ENCODE measurements at places on chromosomes 2 and 18.

DNA sequence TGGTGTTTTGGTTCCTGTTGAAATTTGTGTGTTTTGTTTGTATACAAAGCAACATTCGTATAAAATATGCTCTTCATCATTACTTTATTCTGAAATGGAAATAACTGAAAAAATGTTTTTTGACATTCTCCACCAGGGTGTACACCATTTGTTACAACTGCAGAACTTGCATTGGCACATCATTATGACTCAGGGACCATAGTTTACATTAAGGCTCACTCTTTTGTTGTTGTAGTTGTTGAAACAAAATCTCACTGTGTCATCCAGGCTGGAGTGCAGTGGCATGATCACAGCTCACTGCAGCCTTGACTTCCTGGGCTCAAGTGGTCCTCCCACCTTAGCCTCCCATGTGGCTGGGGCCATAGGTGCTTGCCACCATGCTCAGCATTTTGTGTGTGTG lies 676.6 kb downstream of the TDRD15 start:
- no peak for DNase-seq

- DNase-seq = no peak
Measured at GRCh38 chr2:32918774-32919173, 28.0 kb upstream of the LTBP1 start.

DNA sequence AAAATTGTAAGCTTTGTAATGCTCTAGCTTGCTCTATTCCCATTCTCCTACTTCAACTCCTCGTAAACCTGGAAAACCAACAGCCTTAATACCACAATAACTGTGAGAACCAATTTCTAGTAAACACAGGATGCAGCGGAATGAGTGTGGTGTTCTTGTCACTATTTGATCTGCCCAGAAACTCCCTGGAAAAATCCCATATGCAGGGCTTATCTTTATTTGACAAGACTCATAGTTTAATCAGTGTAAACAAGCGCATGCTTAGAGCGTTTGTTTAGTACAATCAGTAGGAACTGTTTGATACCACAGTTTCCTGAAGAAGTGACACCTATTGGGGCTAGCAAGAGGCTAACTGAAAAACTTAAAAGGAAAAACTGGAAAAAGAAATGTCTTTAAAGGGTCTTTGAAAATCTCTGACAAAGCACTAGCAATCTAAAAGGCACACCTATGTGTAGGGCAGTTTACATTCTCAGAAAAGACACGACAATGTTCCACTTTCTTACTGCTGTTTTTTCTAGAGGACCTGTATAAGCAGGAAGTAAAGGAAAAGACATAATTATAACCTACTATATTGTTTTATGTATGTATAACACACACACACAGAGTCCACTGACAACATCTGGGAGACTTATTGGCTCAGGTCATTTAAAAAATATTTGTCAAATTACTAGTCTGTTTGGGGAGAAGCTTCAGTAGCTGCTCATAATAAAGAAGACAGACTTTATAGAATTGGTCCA lies 241.4 kb upstream of the KLHL14 start:
- DNase-seq = no peak

- DNase-seq = no peak
Measured at GRCh38 chr2:190409616-190410015, 1.5 kb downstream of the MFSD6 start.

DNA sequence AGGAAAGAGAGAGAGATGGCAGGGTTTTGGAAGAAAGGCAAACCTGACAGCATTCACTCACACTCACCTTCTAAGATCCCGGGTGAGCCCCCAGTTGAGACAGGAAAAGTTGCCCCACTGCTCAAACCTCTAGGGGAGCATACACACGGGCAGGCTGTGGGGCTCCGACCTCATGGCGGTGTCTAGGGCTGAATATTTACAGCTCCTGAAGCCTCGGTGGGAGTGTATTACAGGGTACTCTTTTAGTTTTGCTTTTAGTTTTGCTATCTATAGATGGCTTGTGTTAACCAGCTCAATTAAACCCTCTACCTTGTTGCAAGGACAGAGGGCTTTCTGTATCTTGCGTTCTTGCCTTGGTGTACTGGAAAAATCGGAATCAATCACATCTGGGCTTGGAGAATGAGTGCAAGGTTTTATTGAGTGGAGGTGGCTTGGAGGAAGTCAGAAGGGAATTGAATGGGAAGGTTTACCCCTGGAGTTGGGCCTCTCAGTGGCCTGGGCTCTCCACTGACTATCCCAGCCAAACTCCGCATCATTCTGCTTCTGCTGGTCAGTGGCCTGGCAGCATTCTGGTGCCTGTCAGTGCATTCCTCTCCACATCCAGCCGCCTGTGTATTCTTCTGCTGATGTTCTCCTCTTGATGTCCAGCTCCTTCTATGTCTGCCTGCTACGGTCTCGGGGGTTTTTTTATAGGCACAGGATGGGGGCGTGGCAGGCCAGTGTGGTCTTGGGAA lies 10.1 kb upstream of the IFIH1 start:
- no peak for DNase-seq

- DNase-seq = no peak
Measured at GRCh38 chr18:12973562-12974213, 17.5 kb upstream of the CEP192 start.

DNA sequence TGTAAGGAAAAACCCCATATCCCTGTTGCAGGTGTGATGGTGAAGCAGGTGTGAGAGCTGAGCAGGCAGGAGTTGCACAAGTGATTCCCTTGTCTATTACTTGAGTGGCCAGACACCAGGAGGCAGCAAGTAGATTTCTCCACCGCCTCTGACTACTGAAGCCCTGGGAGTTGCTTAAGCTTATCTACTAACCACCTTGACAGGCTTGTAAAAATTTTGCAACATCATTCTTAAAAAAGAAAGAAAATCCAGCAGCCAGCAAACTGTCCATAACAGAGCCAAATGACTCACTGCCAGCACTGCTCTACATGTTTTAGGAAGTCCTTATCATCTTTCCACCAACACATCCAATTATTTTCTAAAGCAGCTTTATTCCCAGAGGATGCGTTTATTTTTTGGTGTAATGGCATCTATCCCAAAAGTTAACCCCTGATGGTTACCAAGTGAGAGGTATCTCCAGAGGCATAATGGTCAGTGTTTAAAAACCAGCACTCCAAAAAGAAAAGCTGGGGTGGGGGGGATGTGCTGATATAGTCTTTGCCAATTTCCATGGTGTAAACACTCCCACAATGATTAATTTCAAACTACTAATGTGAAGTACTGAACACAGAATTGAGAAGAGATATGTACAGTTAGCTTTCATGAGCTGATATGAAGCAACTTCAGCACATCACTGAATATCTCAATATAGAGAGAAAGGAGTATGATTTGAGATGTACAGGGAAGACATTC lies 16.3 kb upstream of the GPR39 start:
- DNase-seq = no peak

GRCh38 chr2:65782996-65783650 lies 350.7 kb upstream of the SPRED2 start:
- no peak for DNase-seq

GRCh38 chr2:155630760-155631159 lies 701.8 kb downstream of the NR4A2 start:
- no peak for DNase-seq

- DNase-seq = no peak
Measured at GRCh38 chr2:85954590-85955458, 66.0 kb upstream of the ST3GAL5 start.

GRCh38 chr18:58076052-58076451 lies 32.0 kb downstream of the NEDD4L start:
- no peak for DNase-seq

GRCh38 chr2:239625971-239626734 lies 225.3 kb upstream of the HDAC4 start:
- DNase-seq = no peak

GRCh38 chr18:50190926-50191325 lies 4.0 kb downstream of the MYO5B start:
- DNase-seq = no peak

DNA sequence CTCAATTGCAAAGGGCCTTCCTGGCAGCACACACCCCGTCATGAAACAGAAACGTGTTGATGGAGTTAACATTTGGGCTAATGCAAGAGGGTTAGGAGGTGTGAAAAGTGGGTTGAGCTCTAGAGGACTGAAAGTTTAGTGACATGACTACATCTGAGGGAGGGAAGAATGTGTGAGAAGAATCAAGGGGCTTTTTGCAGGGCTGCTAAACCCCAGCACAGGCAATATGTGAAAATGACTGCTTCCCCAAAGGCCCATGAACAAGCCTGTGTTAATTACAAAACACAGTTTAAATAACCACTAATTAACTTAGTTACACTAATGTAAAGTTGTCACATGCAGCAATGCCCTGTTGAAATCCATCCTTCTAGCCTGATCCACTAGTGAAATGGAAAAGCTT lies 63.4 kb upstream of the PEX13 start:
- DNase-seq = no peak

Measured in activated CD4-positive, alpha-beta T cell treated with anti-CD3 and anti-CD28 coated beads, Interleukin-2, amount 50 U/mL, for 4 hours (primary cell).